Memory B cell (primary cell): ENCODE measurements at places on chromosomes 1 and 21.

- H3K4me1 ChIP-seq = no peaks in the 10 kb centered on the region
- H3K36me3 ChIP-seq = no peaks in the 10 kb centered on the region
- no peak for DNase-seq
- H3K27ac ChIP-seq = no peak overlapping the region
- no peak overlapping the region for H3K4me3 ChIP-seq
- peaks cover 6% of the 10 kb centered on the region for H3K27me3 ChIP-seq
Observed at GRCh38 chr1:62953633-62954032, 169.7 kb downstream of the ATG4C start.

DNA sequence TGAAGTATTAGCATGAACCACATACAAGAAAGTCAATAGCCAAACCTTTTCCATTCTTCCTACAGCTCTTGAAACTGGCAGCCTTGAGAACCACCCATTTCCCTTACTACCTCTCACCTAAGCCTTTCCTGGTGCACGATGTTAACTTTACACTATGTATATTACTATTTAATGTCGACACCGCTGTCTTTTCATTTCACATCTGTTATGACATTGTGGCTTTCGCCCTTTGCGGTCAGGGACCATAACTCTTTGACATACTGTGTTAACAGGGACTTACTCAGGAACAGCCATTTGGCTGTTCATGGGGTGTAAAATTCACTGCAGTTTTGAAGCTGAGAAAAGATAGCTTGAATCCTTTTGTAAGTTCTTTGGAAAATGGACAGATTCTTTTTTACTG, 21.1 kb upstream of the GPR88 start:
- H3K36me3 ChIP-seq = peaks cover 13% of the 10 kb centered on the region
- no peak overlapping the region for H3K4me3 ChIP-seq
- no peak for DNase-seq
- no peak overlapping the region for H3K27ac ChIP-seq

DNA sequence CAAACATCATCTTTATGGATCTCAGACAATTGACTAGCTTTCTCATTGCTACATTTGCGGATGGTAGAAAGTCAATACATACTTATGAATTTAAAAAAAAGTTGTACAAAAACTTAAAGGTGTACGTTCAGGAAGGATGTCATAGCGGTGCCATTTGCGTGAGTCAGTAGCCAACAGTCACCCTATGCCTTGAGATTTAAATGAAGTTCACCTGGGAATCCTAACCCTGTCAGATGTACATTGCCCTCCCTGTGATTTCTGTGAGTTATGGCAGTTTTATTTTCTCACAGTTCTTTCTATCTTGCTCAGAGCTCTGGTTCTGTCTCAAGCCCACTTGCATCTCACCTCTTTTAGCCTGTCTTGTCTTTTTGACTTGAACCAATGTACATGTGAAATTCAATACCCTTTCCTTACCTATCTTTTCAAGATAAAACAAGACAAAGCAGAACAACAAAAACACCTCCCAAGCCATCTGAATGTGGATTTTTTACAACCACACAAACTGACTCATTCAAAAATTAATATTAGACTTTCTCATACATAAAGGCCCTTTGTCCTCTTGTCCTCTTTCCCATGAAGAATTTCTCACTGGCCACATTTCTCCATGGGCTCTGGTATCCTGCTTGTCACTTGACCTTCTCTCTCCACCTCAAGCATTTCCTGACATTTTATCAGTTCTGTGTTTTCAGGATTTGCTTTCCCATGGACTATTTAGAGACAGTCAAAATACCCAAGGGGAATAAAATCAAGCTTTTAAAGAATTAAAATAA, 25.3 kb upstream of the ZNF697 start:
- H3K4me1 ChIP-seq = peaks cover 3% of the 10 kb centered on the region
- no peak overlapping the region for H3K4me3 ChIP-seq
- no peak overlapping the region for H3K27ac ChIP-seq
- DNase-seq = no peak
- no peaks in the 10 kb centered on the region for H3K36me3 ChIP-seq
- peaks cover 15% of the 10 kb centered on the region for H3K27me3 ChIP-seq

DNA sequence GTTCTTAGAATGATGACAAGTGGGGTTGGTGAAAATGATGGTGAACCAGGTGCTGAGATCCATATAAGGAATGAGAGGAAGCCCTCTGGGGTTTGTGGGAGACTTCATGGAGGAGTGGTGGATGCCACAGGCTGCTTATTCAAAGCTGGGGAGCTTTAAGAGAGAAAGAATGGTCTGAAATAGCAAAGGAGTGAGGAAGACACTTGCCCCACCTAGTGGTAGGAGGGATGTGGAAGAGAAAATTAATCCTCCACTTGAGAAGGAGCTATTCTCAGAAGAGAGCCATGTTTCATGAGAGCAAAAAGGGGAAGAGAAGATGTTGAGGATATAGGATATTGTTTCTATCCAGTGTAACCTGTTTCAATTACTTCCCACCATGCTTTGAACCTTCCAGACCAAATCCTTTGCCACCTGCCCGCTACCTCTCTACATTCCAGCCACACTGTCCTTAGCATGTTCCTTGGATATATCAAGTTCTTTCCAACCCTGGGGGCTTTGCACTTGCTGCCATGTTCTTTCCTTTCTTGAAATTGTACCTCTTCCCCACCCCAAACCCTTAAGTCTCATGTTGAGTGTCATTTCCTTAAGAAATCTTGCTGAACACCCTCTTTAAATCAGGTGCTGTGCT, 19.6 kb upstream of the ZNF648 start:
- DNase-seq = no peak
- no peak overlapping the region for H3K4me3 ChIP-seq
- no peaks in the 10 kb centered on the region for H3K4me1 ChIP-seq
- no peaks in the 10 kb centered on the region for H3K27me3 ChIP-seq
- H3K36me3 ChIP-seq = no peaks in the 10 kb centered on the region

DNA sequence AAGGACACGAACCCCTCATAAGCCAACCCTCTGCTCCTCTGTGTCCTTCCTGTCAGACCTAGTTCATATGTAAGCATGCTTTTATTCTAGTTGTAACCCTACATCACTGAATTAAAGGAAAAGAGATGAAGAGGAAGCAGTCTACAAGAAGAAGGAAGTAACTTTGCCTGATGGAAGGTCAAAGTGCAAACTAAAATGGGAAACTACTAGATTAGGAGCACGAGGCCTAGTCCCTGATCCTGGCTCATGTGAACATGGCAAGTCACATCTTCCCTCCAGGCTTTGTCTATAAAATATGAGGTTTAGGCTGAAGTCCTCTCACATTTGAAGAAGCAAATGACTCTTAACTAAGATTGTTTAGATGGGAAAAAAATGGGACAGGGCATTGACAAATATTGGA, 13.2 kb downstream of the ZMYND12 start:
- H3K4me1 ChIP-seq = no peaks in the 10 kb centered on the region
- no peaks in the 10 kb centered on the region for H3K36me3 ChIP-seq
- DNase-seq = no peak
- H3K4me3 ChIP-seq = no peak overlapping the region
- no peaks in the 10 kb centered on the region for H3K27me3 ChIP-seq

- no peaks in the 10 kb centered on the region for H3K36me3 ChIP-seq
- no peak overlapping the region for H3K27ac ChIP-seq
- no peak for DNase-seq
- no peaks in the 10 kb centered on the region for H3K4me1 ChIP-seq
- no peak overlapping the region for H3K4me3 ChIP-seq
Observed at GRCh38 chr1:34066981-34067603, 97.9 kb downstream of the CSMD2 start.
